ENCODE measurements at places on chromosomes 2 and 18.

DNA sequence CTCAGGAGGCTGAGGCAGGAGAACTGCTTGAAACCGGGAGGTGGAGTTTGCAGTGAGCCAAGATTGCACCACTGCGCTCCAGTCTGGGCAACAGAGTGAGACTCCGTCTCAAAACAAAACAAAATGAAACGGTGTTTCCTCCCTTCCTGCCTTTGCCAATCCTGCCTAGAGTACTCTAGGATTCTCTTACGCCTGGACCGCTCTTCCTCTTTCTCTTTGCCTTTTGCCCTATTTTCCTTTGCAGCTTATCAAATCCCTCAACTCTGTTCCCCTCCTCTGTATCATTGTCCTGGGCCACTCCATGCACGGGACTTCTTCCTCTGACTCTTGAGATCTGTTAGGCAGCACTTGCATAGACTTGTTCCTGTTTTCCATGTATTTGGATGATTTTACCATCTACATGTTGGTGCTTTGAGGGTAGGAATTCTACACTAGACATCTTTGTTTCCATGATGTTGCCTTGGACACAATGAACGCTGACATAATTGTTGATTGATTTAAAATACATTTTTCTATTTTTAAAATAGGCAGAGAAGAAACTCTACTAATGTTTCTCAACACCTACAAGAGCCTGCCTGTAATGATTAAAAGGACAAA, 24.8 kb upstream of the ACYP2 start:
- no peak for DNase-seq

GRCh38 chr18:58668211-58668610, 3.1 kb upstream of the MALT1 start:
- DNase-seq: no peak

DNA sequence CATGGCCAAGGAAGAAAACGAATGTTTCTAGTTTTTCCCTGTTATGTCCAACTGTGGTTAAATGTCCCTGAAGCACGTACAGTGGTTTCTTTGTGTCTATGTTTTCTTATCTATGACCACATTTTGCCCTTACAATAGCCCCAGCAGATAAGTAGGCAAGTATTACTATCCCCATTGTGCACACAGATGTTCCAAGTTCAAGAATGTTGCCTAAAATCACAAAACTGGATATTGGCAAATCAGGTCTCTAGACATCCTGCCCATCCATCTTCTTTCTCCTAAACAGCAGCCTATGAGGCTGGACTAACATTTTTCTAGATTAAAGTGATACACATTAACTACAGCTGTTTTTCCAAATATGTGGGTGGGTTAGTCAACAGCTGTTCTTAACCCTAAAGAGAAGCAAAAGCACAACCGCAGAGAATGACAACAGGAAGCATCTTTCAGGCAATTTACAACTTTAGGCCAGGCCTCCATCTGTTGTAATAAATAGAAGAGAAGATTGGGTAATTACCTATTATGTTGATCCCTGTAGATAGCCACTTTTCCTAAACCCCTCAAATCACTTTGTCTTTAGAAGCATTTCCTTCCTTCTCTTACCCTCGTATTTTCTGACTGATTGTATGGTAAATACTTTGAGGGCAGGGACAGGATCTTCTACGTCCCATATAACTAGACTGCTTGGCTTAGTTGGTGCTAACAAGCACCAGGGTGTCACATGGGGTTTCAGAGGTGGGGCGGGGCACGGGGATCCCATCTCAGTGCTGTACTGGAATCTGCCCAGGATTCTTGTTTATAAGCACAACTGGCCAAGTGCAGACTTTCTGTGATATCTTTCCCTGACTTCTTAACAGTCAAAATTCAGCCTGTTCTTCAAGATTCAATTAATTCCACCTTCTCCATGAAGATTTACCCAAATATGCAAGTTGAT, 132.1 kb upstream of the SETBP1 start:
- DNase-seq: no peak

DNA sequence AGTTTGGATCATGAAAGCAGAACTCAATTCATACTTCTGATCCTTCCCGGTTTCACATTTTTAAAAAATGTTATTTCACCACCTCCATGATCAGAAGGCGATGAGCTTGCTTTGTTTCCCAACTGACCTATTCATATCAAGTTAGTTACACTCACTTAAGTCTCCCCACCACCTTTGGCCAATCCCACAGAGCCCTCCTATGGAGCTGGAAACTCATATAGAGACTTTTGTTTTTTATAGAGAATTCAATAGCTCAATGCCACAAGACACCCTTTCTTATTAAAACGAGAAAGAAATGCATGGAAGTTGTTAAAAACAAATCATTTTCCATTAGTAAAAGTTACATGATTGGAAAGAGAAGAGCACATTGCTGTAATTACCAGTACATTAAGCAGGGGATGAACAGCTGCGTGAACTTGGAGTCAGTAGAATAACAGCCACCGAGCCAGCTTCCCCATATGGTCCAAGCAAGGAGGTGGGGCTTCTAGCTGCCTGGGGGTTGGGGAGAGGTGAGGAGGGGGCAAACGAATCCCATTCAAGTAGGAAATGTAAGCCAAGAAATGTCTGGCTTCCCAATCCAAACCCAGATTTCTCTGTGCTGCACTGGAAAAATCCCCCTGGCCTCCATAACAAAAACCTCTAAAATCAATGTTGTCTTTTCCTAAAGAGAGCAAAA, 614.5 kb downstream of the IRS1 start:
- no peak for DNase-seq

DNA sequence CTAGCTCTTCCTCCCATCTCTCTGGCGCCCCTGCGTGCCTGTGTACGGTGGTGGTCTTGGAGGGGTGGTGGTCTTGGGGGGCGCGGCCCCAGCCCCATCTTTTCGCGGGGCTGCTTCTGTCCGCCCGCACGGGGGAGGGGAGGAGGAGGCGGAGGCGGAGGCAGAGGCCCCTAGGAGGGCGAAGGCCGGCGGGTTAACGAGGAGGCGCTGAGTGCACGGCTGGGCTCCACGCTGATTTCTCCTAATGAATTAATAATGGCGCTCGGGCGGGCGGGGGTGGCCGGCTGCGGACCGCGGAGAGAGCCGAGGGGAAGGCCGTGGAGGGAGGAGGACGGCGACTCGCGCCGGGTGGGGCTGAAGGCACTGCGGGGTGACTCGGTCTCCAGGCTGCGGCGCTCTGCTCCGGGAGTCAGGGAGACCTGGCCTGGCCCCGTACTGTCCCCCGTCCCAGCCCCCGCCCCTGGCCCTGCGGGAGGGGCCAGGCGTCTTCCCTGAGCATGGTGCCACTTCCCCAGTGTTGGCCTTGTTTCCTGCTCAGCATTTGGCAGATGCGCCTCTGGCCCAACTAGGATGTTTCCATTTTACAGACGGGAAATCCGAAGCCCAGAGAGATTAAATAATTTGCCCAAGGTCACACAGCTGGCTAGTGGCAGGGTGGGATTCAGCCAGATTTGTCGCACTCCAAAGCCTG, 6.0 kb downstream of the GAREM2 start:
- DNase-seq: no peak

- no peak for DNase-seq
These were observed 844.9 kb upstream of the CRIM1 start for GRCh38 chr2:35510636-35511035.

GRCh38 chr2:201858281-201859184, 52.2 kb downstream of the CDK15 start:
- no peak for DNase-seq

DNA sequence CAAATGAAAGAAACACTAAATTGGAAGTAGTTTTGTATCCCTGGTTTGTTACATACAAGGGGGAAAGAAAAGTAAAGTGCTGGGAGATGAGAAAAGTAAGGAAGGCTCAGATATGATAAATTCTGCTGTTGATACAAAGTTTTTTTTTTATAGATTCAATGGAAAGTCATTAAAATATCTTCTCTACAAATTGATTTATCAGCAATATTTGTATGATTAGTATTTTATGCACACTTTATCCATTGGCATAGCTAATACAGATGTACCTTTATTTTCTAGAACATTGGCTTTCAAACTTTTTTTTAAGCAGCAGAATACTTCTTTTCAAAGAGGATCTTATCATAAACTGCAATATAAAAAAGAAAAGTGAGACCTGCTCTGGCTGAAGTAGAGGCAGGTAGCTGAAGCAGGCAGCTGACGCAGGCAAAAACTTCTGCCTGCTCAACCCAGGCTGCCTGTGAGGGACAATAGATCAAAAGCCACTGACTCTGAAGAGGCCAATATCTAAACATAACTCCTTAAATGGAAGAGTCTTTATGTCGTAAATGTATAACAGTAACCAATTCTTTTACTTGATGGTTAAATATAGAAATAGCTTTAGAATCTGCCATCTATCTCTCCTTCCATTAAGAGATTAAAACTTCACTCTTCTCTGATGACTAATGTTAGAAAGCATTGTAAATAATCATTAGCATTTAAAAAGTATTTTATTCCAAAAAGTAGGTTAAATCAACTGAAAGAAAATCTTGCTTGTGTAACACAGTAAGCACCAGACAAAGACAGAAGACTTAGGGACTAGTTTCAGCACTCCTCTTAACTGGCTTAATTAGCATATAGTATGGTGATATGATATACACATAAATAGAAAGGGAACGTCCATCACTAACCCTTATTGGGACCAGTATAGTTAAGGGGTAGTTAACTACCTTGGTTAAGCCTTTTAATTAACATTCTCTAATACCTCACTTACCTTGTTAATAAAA, 174.2 kb downstream of the SLC39A10 start:
- DNase-seq: no peak

DNA sequence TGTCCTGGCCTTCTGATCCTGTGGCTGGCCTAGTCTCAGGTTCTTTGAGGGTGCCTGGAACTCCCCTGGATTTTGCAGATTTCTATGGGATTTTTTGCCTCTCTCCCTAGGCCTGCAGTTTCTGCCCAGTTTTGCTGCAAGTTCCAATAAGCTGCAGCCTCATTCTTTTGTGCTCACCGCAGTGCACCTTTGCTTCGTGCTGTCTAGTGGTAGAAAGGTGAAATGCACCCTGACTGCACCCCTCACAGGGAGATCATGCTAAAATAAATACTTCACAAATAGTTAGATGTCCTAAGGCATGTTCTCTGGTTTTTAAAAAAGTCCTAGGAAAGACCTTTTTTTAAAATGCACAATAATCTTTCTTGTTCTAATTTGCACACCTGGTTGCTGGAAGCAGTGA, 72.5 kb downstream of the GNAL start:
- no peak for DNase-seq

- no peak for DNase-seq
These were observed 7.3 kb upstream of the TPO start for GRCh38 chr2:1405967-1406366.

GRCh38 chr2:233892793-233893192, 24.4 kb upstream of the TRPM8 start:
- DNase-seq: no peak

DNA sequence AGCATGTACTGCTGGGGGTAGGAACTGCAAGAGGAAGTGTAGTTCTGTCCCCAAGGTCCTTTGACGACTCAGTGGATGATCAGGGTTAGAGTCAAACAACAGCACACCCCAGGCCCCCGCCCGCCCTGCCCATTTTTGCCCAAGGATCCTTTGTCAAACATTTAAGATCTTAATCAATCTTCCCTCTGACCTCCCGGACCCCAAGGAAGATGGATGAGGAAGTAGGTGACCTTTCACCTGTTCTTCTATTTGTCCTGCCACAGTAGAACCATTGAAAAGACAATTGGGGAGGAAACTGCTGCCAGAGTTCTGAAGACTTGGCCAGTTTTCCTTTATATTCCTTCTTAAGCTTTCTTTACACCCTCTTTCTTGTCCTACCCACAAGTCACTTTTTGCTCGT, 12.1 kb downstream of the EPHA4 start:
- no peak for DNase-seq

DNA sequence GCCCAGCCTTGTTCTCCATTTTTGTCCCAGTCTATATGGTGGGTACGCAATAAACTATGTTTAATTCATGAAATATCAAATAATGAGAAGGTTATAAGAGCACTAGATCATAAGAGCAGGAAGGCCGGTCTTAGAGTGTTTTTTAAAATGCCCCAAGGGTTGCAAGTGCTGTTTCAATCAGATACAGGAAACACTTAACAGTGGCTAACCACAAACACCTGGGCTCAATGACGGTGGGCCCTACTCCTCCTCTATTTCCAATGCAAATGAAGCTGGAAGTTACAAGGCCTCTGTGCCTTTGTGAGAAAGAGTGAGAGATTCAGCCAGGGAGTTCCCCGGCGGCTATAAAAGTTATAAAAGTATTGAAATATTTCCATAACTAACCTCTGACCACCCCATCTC, 18.9 kb upstream of the WDR33 start:
- DNase-seq: no peak

DNA sequence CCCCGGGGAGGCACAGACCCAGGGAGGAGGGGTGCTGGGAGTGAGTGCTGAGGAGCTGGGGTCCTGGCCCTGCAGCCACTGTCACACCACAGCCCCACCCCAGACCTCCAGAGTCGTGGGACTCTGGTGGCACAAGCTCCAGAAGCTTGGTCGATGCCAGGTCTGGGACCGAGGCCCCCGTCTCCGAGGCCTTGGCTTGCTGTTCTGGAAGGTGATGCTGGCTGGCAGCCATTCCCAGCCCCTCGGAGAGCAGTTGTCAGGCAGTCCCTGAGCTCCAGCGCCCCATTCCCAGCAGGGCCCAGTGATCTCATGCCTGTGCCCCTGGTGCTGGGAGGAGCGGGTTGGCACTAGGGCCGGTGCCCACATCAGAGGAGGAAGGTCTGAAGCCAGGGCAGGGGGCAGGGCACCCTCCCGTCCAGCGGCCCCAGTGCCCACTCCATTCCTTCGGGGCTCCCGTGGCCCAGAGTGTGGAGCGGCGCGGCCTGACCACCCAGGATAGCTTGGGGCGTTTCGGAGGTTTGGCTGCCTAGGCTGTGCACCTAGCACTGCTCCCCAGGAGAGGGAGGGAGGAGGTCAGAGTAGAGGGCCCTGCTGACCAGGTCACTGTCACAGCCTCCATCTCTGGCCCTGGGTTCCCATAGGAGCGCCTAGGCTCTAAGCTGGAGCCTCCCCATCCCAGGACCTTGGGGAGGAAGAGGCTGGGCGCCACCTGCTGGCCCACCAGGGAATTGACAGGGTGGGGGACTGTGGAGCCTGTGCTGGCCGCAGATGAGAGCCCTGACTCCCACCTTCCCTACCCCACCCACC, 16.8 kb upstream of the ALPI start:
- DNase-seq: no peak

DNA sequence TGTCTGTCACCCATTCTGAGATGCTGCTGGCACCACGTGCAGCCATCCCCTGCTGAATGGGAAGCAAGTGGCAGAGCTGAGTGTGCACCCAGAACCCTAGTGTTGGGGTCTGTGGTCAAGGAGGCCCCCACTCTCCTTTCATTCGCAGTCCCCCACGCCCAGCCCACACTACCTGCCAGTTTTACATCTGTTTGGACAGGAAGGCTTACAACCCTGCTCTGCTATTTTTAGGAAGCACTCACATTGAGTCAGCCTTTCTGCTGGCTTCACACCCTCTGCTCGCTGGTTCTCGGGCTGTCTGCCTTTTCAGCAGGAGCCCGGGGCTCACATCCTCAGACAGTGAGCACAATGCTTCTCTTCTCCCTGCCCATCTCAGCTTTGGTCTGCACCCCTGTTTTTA, 10.7 kb upstream of the ADCY3 start:
- no peak for DNase-seq

GRCh38 chr2:230968921-230969658, 26.8 kb upstream of the SPATA3 start:
- DNase-seq: no peak
